Posterior vena cava (tissue), 2 donors: ENCODE measurements at places on chromosomes 2 and 18. TPM values are rescaled to one million over a fixed set of nuclear protein-coding genes. Genes with fewer than 3 reads are reported as not detected.

SULT1C4 gene
- total RNA-seq, result 2.8 TPM

DOK6 gene
- total RNA-seq, result 8.7 TPM

ABCB11 gene
- 0.09 TPM for total RNA-seq

CCDC74B gene
- total RNA-seq, result 1.5 TPM

MEP1B gene
- total RNA-seq, result not detected

ATP6V1B1 gene
- 0.48 TPM for total RNA-seq

MLPH gene
- 6.4 TPM for total RNA-seq

DNA sequence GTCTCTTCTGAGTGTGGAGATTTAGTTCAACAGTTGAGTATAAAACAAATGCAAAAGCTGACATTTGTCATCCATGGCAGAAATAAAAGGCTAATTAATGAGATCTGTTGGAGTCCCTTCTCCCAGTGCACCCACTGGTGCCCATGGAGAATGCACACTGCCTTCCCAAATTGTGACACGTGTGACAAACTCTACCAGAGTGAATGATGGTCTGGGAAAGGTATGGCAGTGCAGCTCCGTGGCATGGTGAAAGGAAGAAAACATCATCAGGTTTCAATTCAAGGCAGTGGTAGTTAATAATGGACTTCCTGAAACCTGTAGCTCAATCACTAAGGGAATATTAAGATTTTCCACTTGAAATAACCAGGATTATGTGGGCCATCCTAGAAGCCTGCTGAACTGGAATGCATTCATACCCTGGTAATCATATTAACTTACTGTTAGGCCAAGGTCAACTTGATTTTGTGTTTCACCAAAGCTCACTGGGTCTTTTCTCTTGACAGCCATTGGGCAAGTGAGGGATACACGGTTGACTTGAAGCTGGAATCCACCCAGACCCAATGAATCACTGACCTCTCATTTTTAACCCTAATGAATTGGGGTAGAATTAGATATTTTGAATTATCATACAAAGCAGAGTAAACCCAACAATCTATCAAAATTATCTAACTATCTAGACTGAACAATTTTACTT, 167.6 kb downstream of the AFF3 start:
- DNase-seq, result no peak

DNA sequence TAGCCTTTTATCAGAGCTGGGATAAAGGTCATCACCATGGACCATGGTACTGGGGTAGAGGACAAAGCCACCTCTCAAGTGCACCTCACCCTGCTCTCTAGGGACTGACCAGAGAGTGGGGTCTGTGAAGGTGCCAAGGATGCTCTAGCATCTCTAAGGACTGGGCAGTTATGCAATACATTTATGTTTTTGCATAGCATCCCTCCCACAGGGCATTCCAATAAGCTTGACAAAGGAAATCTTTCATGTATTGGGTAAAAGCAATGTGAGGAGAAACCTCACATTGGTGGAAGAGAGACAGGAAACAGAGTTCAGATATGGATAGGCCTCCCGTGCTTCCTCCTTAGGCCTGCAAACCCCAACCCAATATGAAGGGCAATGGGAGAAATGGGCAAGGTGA, 31.6 kb downstream of the STK39 start:
- no peak for DNase-seq

GRCh38 chr18:36993068-36993467, 164.1 kb downstream of the KIAA1328 start:
- DNase-seq, result no peak

- DNase-seq, result no peak
These were observed 34.7 kb downstream of the ICOS start for GRCh38 chr2:203971251-203971650.

DNA sequence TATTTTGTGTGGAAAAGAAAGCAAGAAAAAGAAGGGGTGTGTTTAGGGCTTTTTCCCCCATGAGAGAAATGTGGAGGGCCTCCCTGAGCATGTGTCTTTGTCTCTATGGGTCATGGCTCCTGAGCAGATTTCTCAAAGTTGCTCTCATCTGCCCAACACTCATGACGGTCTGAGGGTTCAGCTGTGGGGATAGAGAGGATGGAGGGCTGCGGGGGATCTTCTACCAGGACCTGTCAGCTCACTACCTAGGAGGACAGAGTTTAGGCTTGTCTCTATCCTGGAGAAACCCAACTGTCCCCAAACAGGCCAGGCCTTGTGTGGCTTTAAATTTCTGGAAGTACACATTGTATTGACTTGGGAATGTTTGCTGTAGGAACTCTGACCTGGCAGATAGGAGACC, 342.2 kb downstream of the MYCN start:
- no peak for DNase-seq

DNA sequence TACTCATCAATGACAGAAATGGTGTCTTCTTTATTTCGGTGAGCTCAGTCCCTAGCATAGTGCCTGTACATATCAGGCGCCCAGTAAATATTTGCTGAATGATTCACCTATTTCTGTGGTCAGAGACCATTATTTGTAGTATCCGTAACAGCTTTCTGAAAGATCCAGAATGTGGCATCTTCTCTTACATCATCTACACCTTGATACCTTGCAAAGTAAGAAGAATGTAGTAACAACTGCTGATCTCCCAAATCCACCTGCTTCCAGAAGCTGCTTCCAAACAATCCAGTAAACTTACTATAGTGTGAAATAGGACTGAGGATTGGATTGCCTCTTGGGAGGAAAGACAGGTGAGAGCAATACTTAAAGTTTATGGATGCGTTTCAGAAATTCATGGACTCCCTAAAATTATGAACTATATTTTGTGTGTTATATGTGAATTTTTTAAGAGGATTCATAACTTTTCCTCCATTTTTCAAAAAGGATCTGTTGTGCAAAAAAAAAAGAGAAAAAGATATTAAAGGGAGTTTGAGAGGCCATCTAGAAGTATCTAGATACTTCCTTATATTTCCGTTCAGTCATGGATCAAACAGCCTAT, 945 bp upstream of the ASXL2 start:
- DNase-seq, result no peak

GRCh38 chr2:214807653-214808052, 1.8 kb downstream of the BARD1 start:
- DNase-seq, result no peak

DNA sequence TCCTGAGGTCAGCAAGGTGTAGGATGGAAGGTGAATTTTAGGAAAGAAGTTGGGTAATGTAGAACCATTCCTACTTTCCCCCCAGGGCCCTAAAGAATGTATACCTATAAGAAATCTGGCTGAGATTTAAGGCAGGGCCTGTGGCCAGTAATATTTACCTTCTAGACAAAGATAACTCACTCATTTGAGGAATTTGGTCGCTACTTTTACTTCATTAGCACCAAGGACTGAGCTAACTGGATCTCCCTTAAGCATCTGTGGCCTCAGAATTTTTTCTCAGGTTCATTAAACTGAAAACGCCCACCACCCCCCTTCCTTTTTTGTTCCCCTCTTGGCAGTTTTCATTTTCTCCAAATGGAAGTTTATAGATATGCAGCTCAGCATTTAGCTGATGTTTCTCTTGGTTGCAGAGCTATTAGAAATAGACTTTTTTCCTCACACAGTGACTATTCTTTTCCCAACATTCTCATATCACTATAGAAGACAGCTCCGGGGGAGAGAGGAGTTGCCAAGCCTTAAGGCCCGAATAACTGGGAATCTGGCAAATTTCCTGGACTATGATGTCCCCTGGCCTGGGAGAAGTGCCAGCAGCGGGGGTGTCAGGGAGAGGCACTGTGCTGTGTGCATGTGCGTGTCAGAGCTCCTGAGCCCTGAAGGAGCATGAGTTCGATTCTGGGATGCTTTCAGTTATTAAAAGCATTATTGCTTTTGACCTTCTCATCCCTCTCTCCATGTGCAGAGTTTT, 310.9 kb downstream of the PRKCE start:
- peak; percentile 93 for DNase-seq

DNA sequence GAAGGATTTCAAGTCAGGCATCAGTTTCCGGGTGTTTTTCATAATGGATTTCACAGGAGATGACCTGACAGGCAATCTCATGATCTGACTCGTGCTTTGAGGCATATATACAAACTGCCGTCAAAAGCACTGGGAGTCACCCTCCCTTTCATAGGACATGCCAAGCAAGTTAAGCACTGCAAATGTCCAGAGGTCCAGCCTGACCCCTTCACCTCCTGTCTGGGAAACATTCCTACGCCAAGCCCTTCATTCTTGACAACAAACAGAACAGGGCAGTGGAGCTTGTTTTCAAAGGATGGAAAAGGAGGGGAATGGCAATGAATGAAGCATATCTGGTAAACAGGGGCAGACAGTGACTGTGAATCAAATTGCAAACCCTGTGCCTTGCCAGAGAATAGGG, 963.6 kb downstream of the BCL11A start:
- no peak for DNase-seq

DNA sequence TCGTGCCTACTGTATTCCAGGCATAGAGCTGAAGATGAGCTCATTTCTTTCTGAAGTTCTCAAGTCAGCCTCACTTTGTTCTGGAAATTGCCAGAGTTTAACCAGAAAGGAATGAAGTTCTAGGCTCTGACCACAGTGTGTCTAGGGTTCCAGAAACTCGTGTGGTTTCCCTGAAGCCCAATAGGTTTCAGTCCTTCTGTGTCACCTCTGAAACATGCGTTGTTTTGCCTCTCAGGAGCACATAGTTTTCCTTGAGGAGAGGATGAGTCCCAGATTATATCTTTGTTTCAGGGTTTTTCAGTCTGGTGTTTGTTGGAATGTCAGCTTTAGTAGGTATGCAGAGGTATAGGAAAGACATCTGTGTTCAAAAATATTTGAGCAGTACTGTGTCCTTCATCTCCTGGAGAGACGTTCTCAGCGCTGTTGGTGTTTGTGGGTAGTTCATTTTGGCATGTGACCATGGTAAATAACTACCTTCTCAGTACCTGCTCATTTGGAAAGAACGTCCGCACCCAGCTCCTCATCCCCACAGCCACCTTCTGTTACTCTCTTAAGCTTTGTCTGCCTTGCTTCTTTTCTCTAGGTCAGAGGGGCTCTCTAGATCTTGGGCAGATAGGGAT, 56.6 kb downstream of the RALBP1 start:
- DNase-seq, result no peak

- no peak for DNase-seq
These were observed 933.7 kb upstream of the LRATD1 start for GRCh38 chr2:13698847-13699246.

- DNase-seq, result no peak
These were observed 1178.5 kb upstream of the ACVR2A start for GRCh38 chr2:146666340-146666739.

DNA sequence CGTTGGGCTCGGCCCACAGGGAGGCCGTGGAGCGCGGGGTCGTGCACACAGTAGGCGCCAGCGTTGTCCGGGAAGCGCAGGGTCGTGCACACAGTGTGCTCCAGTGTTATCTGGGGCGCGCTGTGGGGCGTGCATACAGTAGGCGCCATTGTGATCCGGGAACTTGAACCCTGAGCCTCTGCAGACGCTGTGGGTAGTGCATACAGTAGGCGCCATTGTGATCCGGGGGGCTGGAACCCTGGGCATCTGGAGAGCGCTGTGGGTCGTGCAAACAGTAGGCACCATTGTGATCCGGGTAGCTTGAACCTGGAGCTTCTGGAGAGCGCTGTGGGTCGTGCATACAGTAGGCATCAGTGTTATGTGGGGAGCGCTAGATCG, 793 bp downstream of the ZNF236 start:
- no peak for DNase-seq

- DNase-seq, result no peak
These were observed 208.1 kb upstream of the RASGRP3 start for GRCh38 chr2:33268246-33268831.

DNA sequence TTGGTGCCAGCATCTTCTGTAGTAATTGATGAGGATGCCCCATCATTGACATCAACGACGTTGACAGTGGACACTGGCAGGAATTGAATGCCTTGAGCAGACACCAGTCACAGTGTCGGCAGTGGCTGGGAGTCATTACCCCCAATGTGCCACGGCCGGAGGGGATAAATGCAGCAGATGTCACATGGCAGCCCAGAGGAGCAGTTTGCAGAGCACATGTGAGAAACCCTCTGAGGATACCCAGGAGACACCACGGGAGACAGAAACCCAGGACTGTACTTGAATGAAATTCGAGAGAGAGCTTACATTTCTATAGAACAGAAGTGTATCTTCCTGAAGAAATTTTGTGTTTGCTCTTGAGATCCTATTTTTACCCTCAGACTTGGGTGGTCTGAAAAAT, 409.1 kb upstream of the TNP1 start:
- DNase-seq, result no peak

- DNase-seq, result no peak
These were observed 25.4 kb downstream of the UXS1 start for GRCh38 chr2:106168657-106169056.
